GOT3 (cell line): ENCODE measurements at places on chromosomes 2 and 18.

GRCh38 chr2:227772932-227773331 lies 27.2 kb downstream of the SCYGR8 start:
- no peak for DNase-seq

DNA sequence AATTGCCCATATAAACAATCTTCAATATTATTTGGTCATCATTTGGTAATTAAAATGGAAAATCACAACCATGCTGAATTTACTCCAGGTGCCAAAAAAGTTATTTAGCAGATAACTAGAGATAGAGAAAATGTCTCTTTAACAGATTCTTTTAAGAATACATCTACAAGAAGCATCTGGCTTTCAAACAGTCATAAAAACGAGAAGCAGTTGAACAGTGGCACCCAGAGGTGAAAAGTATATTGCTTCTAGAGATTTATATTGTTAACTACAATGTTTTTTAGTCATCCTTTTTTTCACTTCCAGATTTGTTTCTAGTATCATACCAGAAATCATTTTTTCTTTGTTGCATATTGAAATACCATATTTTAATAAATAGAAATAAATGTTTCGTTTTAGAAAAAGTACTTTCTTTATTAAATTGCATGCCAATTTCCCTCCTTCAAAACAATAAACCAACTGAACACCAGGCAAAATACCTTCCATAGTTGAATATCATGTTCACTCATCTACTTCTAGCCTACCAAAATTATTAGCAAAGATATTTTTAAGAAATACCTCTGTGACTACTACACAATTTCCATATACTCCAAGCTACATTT lies 65.4 kb upstream of the HNRNPA3 start:
- no peak for DNase-seq

DNA sequence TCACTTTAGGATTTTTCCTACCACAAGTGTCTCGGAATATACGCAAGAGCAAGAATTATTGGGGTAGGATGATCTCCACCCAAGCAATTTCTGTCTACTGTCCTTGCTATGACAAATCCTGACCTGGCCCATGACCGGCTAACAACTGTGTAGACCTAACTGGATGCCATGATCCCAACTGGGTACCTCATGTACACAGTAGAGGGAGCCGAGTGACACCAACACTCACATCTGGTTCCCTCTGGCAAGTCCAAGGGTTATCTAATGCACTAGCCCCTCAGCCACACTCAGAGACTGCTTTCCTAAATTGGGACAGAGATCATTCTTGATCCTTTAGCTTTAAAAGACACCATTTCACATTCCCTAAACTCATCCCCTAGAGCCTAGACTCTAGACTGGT lies 60.7 kb upstream of the ZNF532 start:
- no peak for DNase-seq

DNA sequence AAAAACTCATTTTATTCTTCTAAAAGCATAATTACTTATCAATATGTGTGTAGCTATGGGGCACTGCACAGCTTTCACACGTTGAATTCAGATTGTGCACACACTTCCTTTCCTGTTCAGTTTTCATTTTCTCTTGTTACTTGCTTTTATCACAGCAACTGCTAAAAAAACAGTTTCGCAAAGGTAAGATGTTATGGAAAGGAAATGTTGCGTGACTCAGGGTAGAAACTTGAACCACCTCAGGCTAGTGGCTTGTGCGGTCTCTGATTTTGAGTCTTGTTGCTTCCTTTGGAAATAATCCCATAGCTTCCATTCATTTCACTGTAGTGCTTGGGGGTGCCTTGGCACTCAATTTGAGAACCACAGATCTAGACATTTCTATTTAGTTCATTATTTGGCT lies 171.9 kb downstream of the FMNL2 start:
- no peak for DNase-seq

GRCh38 chr2:170227951-170228350 lies 50.0 kb downstream of the MYO3B start:
- no peak for DNase-seq

- DNase-seq = no peak
Measured at GRCh38 chr2:111119822-111120252, 877 bp upstream of the BCL2L11 start.

GRCh38 chr2:222290736-222291484 lies 7.9 kb downstream of the PAX3 start:
- peak; percentile 49 for DNase-seq

- no peak for DNase-seq
Measured at GRCh38 chr2:11710210-11710609, 36.2 kb upstream of the LPIN1 start.

GRCh38 chr18:79348066-79348465 lies 47.7 kb upstream of the NFATC1 start:
- DNase-seq = no peak

- DNase-seq = no peak
Measured at GRCh38 chr18:75860166-75860565, 432.7 kb upstream of the SMIM21 start.

DNA sequence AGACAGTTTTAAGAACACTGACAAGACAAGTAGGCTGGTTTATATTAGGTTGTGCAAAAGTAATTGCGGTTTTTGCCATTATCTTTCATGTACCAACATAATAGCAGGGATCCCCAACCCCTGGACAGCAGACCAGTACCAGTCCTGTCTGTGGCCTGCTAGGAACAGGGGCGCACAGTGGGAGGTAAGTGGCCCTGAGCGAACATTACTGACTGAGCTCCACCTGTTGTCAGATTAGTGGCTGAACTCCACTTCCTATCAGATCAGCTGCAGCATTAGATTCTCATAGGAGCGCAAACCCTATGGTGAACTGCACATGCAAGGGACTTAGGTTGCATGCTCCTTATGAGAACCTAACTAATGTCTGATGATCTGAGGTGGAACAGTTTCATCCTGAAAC lies 921.9 kb downstream of the CCDC85A start:
- DNase-seq = no peak

- no peak for DNase-seq
Measured at GRCh38 chr18:8675057-8675456, 30.3 kb upstream of the MTCL1 start.

- DNase-seq = peak; percentile 10
Measured at GRCh38 chr2:224753743-224754540, 37.8 kb upstream of the CCDC195 start.

DNA sequence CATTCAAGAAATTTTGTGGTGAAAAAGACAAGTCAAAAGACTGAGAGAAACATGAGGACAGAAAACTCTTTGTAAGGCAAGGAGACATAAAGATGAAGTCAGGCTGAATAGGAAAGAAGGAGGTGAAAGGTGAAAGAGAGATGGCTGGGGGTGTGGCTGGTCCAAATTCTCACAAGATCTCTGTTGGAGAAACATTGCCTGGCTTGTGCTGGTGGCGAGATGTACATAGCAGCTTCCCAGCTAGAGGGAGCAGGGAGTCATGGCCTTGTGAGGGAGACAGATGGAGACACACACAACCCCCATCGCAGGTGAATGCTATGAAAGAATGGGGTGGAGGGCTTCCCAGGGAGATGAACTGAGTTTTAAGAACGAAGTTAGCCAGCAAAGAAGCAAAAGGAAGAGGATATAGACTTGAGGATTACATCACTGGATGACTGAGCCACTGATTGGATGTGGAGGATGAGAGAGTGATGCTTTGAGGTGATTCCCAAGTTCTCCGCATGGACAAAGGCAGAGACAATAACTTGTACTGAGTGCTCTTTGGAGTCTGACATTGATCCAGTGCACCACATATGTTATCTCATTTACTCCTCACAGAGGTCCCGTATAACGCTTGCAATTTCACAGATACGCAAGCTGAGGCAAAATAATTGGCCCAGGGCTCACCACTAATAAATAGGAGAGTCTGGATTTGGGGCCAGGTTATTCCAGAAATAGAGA lies 3.7 kb upstream of the EMX1 start:
- DNase-seq = no peak

DNA sequence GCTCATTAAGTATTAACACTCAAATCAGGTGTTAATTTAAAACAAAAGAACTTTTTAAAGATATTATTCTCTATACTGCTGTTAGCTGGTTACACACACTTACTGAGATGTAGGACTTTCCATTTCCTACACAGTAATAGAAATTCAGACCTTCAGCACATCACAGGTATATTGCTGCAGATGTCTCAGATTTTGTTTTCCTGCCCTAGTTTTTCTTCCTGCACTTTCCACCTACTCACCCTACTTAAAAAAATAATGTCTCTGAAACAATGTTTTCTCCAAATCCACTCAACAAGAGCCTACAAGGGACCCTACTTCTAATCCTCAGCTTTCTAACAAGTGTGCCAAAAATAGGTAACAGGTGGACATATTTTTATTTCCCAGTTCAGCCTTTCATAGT lies 43.9 kb downstream of the DYM start:
- no peak for DNase-seq

DNA sequence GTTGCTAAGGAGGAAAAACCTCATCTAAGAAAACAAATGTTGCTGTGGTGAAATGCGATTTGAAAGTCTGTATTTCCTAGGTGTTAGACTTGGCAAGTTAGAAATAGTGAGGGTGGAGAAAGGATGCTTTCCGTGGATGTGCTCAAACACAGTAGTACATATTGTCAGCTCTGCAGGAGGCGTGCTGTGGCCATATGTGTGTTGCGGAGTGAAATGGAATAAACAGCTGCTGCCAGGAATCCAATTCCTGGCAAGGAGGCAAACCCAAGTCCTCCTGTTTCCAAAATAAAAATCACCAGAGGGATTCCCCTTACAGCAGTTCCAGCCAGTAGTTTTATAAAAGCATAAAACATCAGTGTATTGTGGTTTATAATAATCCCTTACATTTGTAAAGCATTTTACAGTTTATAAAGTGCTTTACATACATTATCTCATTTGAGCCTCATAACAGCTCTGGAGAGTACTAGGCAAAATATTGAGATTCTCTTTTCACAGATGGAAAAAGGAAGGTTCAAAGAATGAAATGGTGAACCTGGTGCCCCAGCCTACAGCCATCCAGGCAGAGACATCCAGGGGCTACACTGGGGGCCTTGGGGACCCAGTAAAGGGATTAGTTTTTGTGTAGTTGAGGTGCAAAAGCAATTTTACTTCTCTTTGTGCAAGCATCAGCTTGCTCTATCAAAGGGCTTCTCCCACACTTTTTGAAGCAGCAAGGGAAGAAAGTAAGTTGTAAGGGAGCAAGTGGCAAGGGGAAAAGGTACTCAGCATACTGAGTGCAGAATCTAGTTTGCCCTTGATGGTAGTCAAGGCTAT lies 206.0 kb downstream of the AGPS start:
- no peak for DNase-seq

- no peak for DNase-seq
Measured at GRCh38 chr2:100554798-100555407, 7.9 kb upstream of the PDCL3 start.

- DNase-seq = no peak
Measured at GRCh38 chr2:64586054-64586453, 61.9 kb downstream of the AFTPH start.

DNA sequence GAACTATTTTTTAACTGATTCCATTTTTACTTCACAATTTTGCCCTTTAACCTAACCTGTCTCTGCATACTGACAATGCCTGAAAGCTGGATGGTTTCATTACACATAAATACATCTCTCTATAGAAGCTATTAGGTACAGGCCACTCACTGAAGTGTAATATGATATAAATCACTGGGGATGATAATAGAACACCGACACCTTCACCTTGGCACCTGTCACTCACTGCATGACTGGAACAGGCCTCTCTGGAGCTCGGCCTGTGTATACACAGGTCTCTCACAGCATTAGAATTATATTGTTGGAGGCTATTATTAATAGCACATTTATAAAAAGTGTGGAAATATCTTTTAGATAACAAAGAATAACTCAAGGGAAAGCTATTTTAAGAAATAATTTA lies 138.2 kb downstream of the TMEM131 start:
- DNase-seq = no peak

DNA sequence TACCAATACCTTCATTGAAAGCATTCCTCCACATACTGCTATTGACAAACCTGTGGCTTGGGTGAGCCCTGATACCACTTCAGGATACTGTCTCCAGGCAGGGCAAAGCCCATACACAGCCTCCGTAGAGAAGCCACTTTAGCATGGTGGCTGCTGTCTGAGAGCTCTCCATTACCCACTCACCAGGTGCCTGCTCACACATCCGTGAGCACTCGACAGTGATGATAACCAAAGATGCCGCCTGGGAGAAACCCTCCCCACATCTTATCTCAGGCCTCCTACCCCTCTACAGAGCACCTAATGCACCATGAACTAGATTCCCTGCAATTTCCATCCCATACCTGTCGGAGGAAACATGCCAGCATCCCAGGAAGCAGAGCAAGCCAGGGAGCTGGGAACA lies 57.6 kb upstream of the KLHL29 start:
- DNase-seq = no peak

DNA sequence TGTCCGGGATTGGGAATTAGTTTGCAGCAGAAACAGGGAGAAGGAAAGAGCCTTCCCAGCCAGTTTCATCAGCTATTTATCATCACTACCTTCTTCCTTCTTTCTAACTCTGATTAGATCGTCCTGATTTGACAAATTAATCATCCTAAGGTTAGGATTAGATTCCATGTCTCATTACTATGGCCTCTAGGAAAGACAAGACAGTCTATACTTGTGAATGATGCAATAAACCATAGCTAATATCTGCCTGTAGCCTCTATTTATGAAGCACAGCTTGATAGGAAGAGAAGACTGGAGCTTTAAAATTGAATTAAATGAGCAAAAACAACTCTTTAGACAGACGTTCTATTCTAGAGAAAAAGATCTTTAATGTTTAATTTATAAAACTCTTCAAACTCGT lies 25.2 kb upstream of the FRZB start:
- DNase-seq = no peak

DNA sequence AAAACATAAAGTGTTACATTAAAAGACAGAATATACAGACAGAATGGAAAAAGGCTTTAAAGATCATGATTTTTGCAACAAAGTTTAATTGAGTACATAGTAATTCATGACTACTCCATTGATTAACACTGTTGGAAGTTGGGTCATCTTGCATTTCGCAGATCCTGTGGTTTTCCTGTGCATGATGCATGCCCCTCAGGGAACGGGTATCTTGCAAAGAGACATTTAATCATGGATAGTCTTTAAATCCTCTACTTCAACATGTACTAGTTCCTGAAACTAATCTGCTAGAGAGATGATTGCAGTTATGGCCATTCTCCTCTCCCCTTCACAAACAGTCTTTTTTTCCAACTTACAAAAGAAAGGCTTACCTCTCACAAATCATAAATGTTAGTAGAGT lies 155.6 kb upstream of the DSEL start:
- no peak for DNase-seq

DNA sequence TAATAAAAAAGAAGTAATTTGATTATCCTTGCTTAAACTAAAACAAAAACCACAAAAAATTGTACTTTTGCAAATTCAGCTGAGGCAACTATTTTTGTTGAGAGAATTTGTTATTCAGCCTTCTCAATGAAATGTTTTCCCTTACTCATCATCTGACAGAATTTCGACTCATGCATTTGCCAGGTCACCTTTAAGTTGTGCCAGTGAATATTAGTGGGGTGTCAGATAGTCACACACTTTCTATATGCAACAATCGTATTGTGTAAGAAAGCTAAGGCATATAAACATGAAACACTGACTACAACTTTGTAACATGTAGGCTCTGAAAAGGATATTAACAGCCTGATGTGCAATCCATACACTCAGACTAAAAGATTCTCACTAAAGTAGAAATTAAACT lies 1653.1 kb upstream of the SLC39A10 start:
- no peak for DNase-seq
